ENCODE measurements at places on chromosomes 16 and 17. TPM values are rescaled to one million over a fixed set of nuclear protein-coding genes. Genes with fewer than 3 reads are reported as not detected.

DNA sequence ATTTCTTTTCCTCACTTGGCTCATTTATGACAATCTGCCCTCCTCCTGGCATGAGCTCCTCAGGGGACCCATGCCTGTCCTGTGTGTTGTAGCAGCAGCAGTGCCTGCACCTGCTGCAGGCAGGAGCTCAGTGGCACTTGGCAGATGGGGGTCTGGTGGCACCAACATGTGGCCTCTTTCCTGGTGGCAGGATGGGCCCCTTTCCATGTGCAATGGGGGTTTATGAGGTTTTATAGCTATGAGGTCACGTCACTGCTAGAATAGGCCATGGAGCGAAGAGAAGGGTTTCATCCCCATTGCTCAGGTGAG, 7.0 kb downstream of the ADCY7 start:
- DNase-seq, result no peak

DNA sequence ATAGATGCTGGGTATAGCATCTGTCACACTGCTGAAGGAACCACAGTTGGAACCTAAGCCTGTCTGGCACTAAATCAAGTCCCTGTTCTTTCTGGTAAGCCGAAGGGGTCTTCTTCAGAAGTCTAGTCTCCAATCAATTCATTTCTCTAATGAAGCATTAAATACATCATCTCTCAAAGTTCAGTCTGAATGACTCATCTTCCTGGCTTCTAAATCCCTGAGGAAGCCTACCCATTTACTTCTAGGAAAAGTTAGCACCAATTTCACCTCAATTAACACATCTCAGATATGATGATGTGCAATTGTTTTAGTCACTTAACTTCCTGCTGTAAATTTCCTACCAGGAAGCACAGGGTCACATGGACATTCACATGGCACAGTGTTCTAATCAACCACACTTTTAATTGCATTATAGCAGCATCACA, 49.9 kb downstream of the TEX14 start:
- DNase-seq, result no peak

GRCh38 chr17:1160591-1161390, 19.0 kb downstream of the ABR start:
- DNase-seq, result no peak

DNA sequence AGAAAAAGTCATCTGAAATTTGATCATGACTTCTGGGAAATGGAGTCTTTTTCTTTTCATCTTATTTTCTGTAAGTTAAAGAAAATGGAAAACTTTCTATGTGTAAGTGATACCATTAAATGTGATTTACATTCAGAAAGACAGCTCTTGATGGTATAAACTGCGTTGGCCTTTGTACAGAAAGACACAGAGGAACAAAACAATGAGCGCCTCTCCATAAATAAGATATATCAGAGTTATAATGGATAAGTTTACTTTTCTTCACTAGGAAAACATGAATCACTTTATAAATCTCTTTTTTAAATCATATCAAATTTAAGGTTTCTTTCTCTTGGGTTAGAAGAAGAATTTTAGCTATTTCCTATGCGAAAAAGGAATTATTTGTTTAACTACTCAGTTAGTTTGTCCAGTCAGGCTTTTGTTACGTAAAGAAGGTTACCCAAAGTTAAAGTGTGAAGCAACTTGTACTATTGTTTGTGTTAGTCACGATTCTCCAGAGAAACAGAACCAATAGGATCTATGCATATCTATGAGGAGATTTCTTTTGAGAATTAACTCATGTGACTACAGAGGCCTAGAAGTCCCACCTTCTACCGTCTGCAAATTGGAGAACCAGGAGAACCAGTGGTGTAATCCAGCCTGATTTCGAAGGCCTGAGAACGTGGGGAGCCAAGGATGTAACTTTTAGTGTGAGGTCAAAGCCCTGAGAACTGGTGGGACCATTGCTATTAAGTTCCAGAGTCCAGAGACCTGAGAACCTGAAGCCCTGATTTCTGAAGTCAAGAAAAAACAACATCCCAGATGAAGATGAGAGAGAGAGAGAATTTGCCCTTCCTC, 295.4 kb upstream of the KCNJ16 start:
- DNase-seq, result no peak

- DNase-seq, result no peak
Observed at GRCh38 chr17:1050246-1050995, 53.5 kb downstream of the TIMM22 start.

DNA sequence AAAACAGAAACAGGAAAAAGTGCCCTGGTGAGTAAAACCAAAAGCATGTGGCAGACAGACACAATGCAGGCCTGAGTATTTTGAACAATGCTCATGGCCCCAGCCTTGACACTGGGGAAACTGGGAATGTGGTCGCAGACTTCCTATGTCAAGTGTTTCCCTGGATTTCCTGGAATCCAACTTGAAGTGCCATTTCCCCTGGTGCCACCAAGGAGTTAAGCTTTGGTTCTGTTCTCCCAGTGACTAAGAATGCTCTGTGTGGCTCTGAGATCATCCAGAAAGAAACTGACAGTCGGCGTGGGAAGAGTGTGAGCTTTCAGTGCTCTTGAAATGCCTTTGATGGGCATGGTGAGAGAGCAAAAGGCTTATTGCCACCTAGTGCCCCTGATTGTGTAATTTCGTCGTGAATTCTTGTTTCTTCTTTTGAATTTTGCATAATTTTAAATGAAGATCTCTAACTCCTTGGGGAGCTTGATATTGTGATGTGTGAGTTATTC, 96.0 kb downstream of the YPEL2 start:
- no peak for DNase-seq

DNA sequence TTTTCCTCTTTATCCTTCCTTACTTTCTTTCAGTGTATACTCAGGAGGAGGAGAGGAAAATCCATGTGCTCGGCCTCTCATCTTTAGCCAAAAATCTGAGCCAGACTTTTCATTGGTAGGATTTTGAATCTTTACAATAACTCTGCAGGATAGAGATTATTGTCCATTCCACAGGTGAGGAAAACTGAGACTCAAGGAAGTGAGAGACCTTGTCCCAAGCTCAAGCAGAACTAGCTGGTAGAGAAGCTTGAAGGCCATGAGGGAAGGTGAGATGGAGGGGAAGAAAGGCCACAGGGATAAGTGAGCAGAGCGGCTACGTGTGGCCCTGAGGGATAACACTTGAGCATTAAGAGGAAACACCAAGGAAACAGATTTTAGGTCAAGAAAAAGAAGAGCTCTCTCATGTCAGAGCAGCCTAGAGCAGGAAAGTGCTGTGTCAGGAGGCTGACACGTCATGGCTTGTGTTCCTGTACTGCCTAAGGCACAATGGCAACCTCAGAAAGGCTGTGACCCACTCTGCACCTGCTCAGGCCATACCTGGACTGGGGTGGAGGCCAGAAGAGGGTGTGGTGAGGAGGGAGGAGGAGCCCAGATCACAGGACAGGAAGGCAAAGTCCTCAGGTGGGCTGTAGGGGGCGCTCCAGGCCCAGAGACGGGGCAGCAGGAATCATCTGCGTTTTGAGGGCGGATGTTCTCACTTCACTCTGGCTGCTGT, 11.9 kb downstream of the MT4 start:
- peak; percentile 77 for DNase-seq

DNA sequence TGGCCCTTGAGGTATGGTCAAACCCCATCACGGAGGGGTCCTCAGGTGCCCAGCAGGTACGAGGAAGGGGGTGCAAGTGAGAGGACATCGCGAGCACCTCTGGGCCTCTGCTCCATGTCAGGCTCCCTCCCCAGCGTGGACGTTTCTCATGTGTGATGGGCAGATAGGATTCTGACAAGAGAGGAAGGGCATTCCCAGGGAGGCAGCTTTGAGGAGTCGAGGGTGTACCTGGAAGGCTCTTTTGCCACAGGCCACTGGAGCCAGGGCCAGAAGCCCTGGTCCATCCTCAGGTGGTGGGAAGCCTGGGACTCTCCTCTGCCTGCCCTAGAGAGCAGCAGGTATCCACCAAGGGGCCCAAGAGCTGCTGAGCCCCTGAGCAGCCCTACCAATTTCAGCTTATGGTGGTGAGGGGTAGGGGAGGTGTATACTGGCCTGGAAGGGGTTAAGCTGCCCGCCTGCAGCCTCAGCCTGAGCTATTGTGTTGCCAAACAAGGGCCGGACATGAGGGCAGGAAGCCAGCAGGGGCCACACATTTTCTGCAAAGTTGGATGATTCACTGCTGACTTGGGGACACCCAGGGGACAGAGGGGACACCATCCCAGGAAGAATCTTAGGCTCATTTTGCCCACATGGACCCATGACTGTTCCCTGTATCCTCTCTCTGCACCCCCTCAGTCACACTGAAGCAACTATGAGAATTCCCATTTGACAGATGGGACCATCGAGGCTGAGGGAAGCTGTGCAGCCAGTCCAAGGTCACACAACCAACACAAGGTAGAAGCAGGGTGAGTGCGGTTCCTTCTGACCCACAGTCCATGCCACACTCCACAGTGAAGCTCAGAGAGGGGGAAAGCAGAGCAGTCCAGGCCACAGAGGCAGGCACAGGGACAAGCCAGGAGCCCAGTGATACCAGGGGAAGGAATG, 1.7 kb downstream of the CDH5 start:
- DNase-seq, result no peak

DNA sequence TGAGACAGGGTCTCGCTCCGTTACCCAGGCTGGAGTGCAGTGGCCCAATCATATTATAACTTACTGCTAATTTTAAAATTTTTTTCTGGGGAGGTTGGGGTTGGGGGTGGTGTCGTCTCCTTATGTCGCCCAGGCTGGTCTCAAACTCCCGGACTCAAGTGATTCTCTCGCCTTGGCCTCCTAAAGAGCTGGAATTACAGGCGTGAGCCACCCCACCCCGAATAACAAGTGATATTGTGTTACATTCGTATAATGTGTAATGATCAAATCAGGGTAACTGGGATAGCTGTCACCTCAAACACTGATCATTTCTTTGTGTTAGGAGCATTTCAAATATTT, 16.2 kb upstream of the KPNA2 start:
- DNase-seq, result no peak

DNA sequence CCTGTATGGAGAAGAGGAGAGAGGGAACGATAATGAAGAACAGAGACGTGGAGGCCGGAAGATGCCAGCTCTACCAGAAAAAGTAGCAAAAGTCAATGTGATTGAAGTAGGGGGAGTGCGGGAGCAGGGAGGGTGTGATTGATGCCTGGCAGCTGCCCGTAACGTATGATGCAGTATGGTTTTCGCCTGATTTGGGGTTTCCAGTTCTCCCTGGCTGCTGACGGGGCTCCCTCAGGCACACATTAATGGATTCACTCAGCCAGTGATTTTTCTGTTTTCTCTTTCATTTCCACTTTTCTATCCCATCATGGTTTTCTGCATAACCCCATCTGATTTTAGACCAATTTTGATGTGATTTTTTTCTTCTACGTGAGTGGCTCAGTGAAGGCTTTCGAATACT, 62.1 kb downstream of the PRKCA start:
- no peak for DNase-seq

DNA sequence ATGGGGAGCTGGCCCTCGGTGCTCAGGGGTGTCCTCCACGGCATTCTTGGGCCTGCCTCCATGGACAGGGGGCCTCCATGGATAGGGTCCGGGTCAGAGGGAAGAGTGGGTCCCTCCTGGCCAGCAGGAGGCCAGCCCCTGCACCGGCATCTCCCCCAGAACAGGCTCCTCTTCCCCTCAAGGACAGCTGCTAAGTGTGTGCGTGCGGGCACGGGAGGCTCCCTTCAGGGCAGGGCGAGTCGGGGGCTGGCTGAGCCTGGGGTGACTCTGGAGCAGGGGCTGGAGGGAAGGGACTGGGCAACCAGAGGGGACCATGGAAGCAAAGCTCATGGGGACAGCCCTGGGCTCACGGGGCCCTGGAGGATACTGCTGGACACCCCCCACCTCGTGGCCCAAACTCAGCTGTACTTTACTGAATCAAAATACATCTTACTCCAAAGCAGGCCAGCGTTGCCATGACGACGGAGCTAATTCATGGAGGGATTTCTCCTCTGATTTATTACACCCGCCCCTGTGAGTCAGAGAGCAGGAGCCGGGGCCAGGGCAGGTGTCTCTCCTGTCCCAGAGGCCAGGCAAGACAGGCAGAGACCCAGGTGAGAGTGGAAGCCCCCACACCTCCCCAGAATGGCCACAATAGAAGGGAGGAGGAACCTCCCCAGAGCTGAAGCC, 2.1 kb downstream of the CASKIN1 start:
- DNase-seq, result no peak

DNA sequence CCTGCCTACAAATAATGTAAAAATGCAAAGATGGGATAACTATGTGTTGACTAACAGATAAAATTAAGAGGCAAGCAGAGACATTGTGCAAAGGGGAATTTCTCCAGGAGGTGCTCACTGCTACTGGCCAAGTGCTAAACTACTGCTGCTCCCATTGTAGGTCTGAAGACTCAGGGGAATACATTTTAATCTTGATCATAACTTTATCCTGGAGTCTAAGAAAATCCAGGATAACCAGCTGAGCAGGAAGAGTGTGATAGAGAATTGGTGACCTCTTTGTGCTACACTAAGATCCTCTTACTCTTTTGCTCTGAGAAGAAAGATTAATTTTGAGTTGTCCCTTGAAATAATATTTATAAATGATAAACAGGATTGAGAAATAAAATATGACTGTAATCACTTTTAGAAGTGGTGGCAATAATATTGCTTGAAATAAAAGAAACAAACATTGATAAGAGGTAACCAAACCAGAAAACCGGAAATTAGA, 5.9 kb downstream of the RNF43 start:
- no peak for DNase-seq

TBC1D3H gene
- total RNA-seq, result not detected

ZFP3 gene
- 0.83 TPM for total RNA-seq

TMEM204 gene
- total RNA-seq, result 7.2 TPM

DRC3 gene
- 1.3 TPM for total RNA-seq

DOC2B gene
- 0.68 TPM for total RNA-seq

PPP1R27 gene
- total RNA-seq, result not detected

TBX2 gene
- 7.4 TPM for total RNA-seq

Data from left lobe of liver (tissue), 2 donors.